ENCODE measurements at places on chromosomes 11 and 22. TPM values are rescaled to one million over a fixed set of nuclear protein-coding genes. Genes with fewer than 3 reads are reported as not detected.

The MARK2 gene
- 23.8 TPM for total RNA-seq

The ADM2 gene
- total RNA-seq = 0.55 TPM

The ACRV1 gene
- not detected for total RNA-seq

The OR2AG2 gene
- not detected for total RNA-seq

The REXO2 gene
- total RNA-seq = 102 TPM

The OR52I1 gene
- total RNA-seq = not detected

All from A549 treated with RU486 at 1 μM for 4 hours (cell line).